Stimulated activated CD4-positive, alpha-beta T cell treated with anti-CD3 and anti-CD28 coated beads, Interleukin-15, amount 100 ng/mL, for 1 hour (primary cell): ENCODE measurements at places on chromosomes 7 and 10.

DNA sequence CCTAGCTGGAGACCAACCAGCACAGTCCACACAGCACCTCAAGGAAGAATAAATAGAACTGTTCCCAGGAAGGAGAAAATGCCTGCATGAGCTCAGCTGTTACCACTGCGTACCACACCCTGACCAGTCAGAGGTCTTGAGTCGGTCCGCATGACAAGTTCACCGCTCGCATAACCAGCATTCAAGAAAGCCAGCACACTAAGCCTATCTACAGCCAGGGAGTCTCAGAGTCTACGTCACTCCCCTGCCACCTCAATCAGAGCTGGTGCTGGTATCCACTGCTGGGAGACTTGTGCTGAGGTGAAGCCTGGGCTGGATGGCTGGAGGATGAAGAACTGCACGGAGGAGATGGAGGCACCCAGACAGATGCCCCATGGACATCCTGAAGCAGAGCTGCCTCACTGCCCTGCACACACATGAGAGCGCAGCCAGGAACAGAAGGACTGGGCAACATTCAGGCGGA, 19.6 kb downstream of the AKR1C1 start:
- no peak for DNase-seq

GRCh38 chr10:91909117-91909677, at the start of gene FGFBP3:
Gene FGFBP3, minus strand, starts transcription at chr10:91909486. Its CDS starts 517 bp downstream, at chr10:91908969.
- DNase-seq = no peak

GRCh38 chr7:15571301-15571878, 9.6 kb upstream of the AGMO start:
- no peak for DNase-seq

GRCh38 chr10:103828587-103829197, 26.7 kb downstream of the SH3PXD2A start:
- DNase-seq = no peak

DNA sequence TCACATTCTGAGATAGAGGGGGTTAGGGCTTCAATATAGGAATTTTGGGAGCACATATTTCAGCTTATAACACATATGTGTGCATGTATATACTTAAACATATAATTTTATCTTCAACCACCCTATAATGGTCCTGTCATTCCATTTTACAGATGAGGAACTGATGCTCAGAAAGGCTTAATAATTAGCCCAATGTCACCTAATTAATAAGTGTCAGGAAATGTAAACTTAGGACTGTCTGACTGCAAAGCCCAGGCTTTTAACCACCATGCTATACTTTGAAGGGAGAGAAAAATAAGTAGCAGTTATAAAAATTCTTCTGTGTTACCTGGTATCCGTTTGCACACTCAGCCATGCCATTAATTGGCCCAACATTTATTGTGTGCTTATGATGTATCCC, 172.6 kb downstream of the SKIDA1 start:
- DNase-seq = no peak

- DNase-seq = no peak
Measured at GRCh38 chr10:13331646-13332045, 16.4 kb downstream of the SEPHS1 start.

DNA sequence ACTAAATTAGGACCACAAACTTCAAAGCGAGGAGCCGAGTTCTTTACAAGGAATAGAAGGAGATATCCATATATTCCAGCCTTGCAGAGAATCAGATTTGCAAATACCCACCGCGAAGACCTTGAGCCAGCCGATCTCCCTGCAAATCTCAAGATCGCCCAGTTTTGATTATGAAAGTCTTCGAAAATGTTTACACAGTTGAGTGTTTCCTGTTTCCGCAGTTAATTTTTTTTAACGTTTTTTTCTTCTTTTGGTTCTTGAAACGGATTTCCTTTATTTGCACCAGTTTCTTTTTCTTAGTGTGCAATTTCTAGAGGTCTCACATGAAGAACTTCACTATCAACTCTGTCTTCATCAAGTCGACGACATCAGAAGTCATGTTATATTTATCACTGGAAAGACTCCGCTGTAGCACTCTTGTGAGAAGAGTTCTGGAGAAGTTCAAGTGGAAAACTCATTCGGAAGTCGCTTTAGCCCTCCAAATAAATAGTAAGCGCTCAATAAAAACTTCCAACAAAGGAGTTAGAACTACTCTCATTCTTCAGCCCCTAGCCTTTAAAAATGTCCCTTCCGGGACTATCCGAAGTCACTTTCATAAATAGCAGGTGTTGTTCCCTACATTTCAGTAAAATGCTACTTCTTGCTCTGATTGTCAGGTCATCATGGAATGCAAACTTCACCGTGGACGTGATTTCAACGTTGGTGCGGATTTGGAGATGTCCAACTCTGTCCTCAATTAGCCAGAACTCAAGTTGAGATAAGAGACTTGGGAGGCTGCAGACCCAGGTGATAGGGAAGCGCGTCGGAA, 11.9 kb upstream of the SPAG6 start:
- no peak for DNase-seq

- DNase-seq = no peak
Measured at GRCh38 chr10:62738916-62739315, 65.6 kb upstream of the ADO start.

- DNase-seq = no peak
Measured at GRCh38 chr7:73555411-73555982, 2.0 kb downstream of the BCL7B start.

- DNase-seq = no peak
Measured at GRCh38 chr10:132193907-132194552, 7.3 kb downstream of the DPYSL4 start.

GRCh38 chr7:3120513-3120912, 76.8 kb upstream of the CARD11 start:
- DNase-seq = no peak

- DNase-seq = no peak
Measured at GRCh38 chr7:132991615-132992587, 90.0 kb downstream of the CHCHD3 start.

DNA sequence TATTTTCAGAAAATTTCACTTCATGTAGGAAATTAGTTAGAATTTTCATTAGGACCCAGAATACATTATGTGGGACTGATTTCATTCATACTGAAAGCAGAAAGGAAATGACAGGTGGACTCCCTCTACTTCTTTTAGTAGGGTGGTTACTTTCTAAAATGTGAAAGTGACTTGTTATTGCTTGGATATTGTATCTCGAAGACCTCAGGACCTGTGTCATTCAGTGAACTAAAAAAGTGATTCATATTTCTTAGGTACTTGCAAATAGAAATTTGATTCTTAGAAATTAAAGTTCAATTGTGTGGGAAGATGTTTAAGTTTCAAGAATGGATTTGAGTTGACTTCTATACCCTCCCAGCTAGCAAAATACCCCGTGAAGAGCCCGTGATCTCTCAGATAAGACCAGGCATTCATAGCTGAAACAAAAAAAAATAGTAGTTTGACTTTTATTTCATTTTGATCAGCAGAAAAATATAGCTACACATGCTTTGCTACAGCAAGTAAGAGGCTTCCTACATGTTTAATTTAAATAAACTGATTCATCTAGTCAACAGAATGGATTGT, 1037.1 kb downstream of the GATA3 start:
- DNase-seq = no peak

DNA sequence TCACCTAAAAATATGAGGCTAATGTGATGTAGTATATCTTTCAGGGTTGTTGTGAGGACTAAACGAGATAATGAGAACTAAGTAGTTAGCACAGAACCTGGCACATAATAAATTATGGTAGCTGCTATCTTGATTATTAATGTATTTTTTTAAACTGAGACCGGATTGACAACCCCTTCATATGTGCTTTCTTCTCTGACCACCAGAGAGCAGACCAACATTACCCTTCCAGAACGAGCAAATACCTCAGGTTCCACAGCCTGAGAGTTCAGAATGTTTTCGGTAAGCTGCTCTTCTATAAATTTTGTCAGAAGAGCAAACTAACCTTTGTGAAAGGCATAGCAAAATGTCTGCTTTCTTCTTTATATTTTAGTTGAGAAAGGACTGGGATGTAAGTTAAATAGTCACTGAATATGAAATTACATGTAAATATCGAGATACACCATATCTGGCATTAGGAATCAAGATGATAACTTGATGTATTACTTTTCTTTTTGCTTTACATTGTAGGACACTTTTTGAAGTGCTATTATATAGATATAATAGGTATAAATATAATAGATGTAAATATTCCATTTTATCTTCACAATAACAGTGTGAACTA, 13.6 kb upstream of the BPGM start:
- DNase-seq = no peak

- no peak for DNase-seq
Measured at GRCh38 chr7:97671571-97671970, 60.3 kb upstream of the TAC1 start.

GRCh38 chr7:140060243-140060630, 2.5 kb downstream of the PARP12 start:
- DNase-seq = no peak

DNA sequence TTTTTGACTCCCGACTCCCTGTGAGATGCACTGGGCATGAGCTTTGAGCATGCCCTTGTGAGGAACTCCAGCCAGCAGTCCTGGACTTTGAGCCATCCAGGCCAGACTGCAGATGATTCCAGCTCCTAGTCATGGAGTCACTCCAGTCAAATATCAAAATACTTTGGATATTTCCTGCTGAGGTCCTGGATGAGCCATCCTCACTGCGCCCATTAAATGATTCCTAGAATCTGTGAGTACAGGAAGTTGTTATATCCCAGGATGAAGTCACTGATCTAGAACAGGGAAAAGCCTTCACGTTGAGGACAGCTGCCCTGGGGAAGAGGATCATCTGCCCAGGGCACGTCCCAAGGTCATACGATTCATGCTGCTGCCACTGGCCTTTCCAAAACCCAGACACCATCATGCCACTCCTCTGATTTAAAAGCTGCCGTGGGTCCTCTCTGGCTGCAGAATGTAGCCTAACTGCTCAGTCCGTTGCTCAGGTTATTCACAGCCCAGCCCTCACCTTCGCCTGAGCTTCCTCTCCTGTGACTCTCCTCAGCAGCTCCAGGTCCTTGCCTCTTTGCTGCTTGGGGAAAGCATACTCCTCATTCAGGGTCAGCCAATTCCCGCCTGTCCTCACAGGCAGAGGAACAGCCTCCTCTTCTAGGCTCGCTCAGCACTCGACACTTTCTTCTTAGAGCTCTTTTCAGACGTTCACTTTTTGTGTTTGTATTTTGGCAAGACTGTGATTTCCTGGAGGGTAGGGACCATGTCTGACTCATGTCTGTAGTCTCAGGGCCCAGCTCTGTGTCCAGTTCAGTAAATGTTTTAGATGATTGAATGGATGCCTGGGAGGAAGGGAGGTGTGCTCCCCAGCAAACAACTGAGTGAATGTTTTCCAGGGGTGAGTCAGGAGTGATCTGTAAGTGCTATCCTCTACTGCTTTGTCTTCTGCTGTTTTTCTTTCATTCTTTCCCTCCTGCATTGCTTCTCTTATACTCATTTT, 157.8 kb downstream of the SNX10 start:
- no peak for DNase-seq

- DNase-seq = no peak
Measured at GRCh38 chr10:123926401-123927264, 35.0 kb upstream of the CPXM2 start.
